ENCODE measurements at places on chromosomes 4 and X.

GRCh38 chrX:13287816-13288215 is 32.0 kb downstream of the ATXN3L start:
- DNase-seq: no peak

DNA sequence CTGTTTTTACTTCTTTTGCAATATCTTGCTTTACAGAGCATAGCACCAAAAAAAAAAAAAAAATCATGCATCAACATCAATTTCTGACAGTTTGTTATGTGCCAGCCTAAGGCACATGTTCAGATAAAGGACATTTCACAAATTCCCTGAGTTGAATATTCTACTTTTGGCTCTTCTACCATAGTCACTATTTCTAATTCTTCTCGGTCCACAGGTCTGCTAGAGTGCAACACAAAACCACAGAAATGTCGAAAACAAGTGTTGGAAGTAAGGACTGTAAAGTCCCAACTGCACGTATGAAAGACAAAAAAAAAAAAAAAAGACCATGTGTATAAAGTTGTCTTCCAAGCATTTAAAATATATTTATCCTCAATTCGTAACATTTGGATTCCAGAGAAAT is 494.2 kb upstream of the INTU start:
- DNase-seq: no peak

DNA sequence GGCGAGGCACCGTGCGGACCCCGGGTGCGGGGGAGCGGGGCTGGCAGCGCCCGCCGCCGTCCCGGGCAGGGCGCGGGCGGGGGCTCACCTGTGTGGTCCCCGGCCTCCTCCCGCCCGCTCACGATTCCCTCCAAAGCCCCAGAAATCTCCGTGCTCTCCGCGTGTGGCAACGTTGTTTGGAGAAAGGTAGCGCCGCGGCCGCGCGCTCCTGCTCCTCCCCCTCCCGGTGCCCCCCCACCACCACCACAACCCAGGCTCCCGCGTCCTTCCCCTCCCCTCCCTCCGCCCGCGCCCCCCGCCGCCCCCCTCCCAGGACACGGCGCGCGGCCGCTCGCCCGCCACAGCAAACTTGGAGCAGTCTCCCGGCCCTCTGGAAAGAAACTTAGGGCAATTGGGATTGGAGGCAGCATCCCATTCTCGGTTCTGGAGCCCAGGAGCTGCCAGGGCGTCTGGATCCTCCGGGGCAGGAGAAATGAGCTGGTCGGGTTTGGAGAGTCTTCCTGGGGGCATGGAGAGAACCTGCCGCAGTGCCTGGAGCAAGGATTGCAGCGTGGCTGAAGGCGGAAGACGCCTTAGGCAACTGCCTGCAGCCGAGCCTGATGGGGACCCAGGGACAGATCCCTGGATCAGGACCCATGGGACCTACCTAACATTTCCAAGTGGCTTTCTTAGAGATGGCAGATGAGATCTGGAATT is 855 bp downstream of the KLF3 start:
- peak; percentile 54 for DNase-seq

- DNase-seq: no peak
Measured at GRCh38 chr4:122823476-122823875, 3.2 kb upstream of the FGF2 start.

- DNase-seq: no peak
Measured at GRCh38 chr4:72243641-72244040, 211.8 kb downstream of the NPFFR2 start.

DNA sequence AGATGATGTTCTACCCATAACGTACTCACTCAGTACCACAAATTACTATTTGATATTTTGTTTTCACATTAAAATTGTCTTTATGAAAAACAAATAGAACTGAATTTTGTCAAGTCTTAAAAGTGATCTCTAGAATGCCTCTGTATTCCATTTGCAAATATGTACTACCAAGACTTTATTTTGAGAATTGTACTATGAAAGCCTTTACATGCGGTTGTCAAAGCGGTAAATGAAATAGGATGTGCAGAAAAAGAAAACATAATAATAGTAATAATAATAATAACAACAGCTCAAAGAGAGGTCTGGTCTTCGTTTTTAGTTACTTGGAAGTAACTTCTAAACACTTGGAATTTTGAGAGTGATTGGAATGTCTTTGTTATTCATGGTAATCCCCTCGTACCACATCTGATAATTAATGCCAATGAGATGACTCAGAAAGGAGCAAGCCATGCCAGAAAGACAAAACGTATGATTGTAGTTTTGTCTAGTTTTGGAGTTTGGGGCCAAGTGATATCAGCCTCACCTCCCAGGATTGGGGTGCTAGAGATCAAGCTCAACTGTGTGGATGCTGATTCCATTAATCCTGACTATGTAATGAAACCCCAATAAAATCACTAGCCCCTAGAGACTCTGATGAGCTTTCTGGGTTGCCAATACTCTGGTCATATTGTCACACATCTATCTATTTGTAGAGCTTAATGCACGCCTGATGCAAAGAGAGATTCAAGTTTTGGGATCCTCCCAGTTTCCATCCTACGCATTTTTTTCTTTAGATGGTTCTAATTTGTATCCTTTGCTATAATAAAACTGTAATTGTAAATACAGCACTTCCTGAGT is 20.2 kb upstream of the CTSO start:
- no peak for DNase-seq

DNA sequence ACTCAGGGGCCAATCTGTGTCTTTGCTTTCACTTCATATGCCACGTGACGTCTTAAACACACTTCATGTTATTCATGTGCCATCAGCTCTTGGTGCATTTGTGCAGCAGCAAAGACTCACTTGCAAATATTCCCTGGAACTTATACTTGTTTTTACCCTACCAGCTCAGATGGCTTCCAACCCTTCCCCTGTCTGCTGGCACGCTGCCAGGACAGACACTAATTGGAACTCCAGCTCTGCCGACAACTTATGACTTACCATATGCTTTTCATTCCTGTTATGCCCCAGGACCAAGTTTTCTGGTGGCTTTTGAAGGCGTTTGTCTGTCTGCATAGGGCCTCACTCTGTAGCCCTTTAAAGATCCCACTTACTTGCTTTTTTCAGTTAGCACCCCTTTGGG is 261.7 kb upstream of the GNPDA2 start:
- no peak for DNase-seq

- DNase-seq: no peak
Measured at GRCh38 chr4:15676039-15676438, 5.6 kb upstream of the FAM200B start.

DNA sequence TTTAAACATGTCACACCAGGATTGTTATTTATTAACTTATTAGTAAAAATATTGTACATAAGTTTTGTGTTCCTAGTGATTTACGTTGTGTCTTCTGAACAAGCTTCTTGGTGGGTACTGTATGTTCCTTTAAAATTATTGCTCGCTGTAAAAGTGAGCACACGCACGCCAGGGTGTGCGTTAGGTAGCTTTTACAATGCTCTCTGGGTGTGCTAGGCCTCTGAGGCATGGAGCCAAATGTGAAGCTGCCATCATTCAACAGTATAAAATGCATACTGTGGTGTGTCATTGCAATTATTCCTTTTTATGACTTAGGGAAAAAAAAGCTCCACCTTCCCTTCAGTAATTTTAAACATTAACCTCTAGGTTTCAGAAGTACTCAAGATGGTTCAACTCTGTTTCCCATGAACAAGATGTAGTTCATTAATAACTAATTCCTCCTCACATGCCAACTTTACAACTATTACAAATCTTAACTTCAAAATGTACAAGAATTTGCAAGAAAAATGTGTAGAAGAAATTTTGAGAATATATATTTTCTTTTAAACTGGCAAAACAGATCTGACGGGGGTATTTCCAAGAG is 42.4 kb downstream of the ATOH1 start:
- DNase-seq: no peak

DNA sequence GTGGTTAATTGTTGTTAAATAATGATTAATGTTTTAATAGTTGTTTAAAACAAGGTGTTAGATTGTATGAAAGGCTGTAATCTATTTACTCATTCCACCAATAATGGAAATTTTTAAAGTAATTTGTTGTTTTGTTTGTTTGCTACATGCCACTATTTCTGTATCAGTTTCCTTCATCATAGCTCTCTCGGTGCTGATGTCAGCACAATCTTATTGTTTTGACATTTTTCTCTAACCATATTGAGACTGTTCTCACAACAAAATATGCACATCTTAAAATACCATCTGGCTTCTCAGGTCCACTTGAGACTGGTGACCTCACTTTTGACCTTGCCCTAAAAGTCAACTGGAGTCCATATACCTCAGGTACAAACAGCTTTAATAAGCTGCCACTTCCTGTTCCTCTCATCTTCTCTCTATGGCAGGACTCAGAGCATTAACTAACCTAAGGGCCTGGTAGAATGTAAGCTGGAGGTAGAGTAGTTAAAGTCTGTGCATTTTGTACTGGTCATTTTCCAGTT is 1.0 kb upstream of the GUCY1B1 start:
- DNase-seq: no peak
